NCI-H187 (cell line): ENCODE measurements at places on chromosomes 7 and 10.

DNA sequence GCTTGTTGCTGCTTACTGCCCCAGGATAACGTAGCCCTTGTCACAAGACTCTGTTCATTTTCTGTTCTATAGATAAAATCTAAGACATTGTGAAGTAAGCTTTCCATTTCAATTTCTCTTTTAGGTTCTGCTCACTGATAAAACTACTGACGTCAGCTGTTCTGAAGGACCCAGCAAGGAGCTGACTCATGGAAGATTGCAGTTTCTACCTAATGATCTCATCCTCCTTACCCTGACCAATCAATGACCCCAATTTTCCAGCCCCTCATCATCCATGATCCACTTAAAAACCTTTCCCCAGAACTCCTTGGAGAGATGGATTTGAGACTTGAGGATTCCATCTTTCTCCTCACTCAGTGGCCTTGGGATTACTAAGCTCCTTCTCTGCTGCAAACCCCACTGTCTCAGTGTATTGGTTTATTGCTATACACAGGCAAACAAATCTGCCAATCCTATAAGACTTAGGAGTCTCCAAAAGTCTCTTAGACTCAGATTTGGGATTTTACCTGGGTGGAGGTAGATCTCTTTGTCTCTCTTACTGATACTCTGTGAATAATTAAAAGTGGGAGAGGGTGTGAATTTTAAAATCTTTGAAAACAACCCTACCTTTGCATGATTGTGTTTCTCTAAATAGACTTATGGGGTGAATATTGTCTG, 109.2 kb upstream of the TRIM24 start:
- DNase-seq = no peak

DNA sequence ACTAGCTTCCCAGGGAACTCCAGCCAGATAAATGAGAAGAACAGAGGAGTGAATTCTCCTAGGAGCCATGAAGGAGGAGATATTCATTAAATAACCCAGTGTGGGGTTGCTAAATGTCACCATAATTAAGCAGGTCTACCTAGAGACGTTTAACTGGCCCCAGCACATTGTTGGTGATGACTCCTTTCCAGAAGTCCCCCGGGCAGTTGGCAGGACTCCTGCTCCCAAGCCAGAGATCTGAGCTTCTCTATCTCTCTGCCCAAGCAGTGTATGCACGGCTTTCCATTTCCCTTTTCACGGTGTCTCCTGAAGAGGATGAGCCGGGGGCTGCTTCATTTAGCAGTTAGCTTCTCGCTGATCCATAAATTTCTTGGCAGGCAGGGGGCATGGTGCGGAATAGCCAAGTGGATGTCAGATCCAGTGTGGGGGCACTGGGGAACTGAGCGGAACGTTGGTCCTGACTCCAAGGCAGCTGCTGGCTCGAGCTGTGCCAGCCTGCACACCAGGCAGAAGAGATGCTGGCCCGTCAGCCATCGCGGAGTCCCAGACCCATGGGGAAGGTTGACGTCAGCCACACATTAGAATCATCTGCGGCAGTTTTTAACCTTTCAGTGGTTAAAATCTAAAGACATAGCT, 142.0 kb upstream of the NPY start:
- DNase-seq = no peak

- DNase-seq = no peak
Measured at GRCh38 chr7:22358820-22359697, 2.1 kb upstream of the RAPGEF5 start.

GRCh38 chr10:51272555-51272954, 198.3 kb downstream of the PRKG1 start:
- DNase-seq = no peak

DNA sequence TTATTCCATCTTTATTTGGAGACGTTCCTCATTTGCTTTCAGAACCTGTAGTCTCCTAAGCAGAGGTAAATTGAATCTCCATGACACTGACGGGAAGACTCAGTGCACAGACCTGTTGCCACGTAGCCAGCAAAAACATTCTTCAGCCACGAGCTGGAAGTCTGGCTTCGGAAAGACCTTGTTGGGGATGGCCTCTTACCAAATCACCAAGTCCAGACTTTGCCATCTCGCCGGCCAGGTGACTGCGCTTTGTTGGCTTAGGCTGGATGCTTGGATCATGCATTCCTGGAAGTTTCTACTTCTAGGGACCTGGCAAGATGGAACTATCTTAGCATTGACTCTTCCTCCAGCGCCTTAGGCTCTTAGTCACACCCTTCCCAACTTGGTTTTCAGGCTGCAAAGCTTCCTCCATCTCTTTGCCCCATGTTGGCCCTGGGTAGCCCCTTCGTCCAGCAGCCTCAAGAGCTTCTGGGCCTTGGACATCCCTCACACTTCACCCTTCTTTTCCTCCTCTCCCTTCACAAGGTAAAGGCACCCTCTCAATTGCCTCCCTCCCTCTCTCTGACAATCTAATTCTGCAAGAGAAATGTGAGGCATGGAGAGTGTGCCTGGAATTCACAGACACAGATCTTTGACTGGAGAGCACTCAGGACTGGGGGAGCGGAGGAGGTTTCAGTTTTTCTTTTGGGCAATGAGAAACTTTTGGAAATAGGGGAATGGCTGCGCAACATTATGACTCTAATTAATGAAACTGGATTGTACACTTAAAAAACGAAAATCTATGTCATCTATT, 451.9 kb upstream of the MKI67 start:
- no peak for DNase-seq

- no peak for DNase-seq
Measured at GRCh38 chr10:75788394-75789205, 357.2 kb downstream of the LRMDA start.
